Calu3 (cell line): ENCODE measurements at places on chromosomes 4 and X. TPM values are rescaled to one million over a fixed set of nuclear protein-coding genes. Genes with fewer than 3 reads are reported as not detected.

The SPIN2A gene
- 1.6 and 1.7 TPM in 2 replicates for total RNA-seq

The IL2RG gene
- 0.57 and 3.6 TPM in 2 replicates for total RNA-seq

The PRSS12 gene
- 44.4 and 48.7 TPM in 2 replicates for total RNA-seq

The PCDH7 gene
- total RNA-seq: 0.45 and 1.8 TPM in 2 replicates

DNA sequence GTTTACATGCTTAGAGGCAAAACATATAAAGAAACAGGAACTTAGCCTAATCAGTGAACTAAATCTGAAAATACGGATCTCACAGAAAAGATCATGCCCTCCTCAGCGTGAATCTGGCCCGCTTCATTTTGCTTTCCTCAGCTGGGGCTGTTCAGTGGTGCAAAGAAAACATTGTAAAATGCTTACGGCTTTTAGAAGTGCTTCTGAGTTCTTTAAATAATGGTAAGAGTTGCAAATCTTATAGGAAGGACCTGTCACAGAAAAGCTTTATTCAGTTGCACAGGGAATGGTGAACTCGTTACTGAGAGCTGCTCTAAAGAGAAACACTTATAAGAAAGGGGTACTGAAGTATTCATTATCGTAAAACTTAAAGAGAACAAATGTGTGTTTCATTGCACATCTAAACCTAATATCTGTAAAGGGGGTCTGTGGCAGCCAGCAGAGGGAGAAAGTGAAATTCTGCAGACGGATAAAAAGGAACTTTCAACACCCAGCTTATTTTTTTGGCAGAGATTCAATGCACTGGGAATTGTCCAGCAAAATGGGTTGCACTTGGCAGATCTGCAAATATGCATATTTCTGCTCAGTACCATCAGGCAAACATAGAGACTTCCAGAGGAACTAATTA lies 139.2 kb upstream of the ANK2 start:
- DNase-seq: no peak

DNA sequence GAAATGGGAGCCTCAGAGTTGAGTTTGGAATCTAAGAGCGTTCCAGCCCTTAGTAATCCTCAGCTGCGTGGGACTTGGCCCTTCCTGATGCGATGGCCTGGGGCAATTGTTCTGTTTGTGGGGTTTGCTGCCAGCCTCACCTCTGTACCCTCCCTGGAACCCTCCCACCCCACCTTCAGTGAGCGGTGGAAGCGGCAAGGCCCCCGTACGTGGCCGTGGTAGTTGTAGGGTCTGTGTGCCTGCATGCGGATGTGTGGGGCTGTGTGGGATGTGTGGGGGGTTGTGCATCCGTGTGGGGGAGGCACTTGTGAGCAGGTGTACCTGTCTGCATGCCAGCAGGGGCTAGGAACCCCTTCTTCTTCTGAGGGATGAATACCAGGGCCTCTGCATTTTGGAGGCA lies 65.4 kb upstream of the ADRA2C start:
- no peak for DNase-seq

DNA sequence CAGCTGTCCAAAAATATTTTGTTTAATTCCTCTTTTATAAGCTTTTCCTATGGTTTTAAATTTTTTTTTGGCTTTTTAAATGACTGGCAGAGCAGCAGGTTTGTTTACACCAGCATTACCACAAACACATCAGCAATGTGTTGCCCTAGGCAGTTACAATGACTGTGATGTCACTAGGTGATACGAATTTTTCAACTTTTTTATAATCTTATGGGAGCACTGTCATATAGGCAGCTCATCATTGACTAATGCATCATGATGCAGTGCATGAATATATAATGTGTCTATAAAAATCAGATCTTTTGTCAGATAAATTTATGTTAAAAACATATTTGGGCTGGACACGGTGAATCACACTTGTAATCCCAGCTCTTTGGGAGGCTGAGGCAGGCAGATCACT lies 231.6 kb upstream of the SLIT2 start:
- DNase-seq: no peak

DNA sequence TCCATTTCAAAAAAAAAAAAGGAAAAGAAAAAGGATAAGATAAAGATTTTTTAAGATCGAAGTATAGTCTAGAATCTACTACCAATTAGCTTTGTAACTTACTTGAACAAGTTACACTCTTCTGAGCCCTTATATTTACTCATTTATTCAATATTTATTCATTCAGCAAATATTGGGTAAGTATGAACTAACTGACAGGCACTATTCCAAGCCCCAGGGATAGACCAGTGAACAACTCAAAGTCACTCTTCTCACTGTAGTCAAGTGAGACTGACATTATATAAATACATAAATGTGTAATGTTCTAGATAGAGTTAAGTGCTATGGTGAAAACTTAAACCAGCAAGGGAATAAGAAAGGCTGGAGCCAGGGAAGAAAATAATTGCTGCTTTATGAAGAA lies 131.6 kb downstream of the ARHGAP24 start:
- no peak for DNase-seq

DNA sequence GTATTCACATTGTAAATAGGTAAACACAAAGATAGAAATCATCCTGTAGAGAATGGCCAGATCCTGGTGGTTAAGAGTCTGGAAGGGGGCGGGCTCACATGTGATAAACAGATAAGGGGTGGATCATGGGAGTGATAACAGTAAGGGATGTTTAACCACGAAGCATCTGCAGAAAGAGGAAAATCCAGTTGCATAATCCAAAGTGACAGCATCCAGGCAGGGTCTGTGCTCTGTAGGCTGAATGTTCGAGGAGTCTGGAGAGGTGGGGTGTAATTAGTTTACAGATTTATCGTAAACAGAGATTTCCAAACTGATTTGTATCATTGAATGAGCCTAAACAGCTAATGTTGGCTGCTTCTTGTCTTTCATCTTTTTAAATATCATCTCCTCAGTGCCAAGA lies 1009.8 kb upstream of the SLIT2 start:
- no peak for DNase-seq

DNA sequence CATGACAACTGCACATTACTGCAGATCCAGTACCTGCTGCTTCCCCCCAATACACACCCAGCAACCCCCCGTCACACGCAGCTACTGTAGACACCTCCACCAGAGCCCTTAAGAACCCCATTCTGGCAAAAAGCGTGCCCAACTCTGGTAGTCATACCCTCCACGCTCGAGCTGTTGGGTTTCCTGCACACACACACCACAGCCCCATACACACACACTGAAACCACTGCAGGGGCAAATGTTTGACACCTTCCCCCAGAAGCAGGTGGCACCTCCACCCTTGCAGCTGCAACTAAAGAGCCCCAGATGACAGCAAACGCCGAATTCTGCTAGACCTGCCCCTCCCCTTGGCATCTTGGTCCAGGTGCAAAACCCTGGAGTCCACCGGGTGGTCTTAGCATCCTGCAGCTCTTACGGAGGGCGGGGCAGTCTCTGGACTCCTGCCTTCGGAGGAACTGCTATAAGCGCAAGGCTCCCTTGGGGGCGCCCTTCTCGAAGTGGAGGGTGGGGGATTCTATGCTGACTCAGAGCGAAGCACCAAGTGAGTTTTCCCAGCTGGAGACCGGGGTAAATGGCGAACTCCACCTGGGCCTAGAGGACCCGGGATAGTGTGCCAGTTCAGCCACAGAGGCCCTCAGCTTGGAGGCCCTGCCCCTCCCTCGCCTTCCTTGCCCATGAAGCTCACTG lies 1.5 kb downstream of the FRMPD3 start:
- no peak for DNase-seq
